ENCODE measurements at places on chromosomes 7 and 10.
A peak's percentile ranks its signal among the peaks of the same experiment; 100 is the strongest.

- DNase-seq = peak; percentile 61
Measured at GRCh38 chr7:157318015-157318706, 18.6 kb upstream of the DNAJB6 start.

DNA sequence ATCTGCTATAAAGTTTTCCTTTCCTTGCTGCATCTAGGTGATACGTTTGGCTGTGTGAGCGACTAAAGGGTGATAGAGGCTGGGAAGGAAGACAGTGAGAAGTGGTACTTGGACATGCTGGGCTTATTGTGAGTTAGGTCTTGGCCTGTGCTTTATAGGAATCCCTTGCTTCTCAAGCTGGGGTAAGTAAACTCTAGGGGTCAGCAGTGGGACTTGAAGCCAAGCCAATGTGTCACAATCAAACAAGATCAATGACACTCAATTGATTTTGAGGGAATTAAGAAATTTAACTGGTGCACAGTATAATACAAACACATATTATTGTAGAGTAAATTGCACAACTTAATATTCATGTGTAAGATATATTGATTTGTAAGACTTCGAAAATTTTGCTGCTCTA is 155.8 kb upstream of the AOAH start:
- DNase-seq = no peak

DNA sequence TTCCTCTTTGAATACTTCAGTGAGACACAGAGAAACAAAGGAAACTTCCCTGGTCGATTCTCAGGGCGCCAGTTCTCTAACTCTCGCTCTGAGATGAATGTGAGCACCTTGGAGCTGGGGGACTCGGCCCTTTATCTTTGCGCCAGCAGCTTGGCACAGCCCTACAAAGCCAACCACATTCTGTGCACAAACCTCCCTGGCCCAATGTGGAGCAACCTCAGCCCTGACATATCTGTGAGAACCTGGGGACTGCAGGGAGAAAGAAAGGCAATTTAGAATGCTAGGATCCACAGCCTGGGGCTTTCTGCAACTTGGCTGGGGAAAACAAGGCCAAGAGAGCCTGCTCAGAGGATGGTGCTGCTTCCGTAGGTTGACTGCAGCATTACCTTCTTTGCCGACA is 63.5 kb upstream of the PRSS58 start:
- DNase-seq = no peak

DNA sequence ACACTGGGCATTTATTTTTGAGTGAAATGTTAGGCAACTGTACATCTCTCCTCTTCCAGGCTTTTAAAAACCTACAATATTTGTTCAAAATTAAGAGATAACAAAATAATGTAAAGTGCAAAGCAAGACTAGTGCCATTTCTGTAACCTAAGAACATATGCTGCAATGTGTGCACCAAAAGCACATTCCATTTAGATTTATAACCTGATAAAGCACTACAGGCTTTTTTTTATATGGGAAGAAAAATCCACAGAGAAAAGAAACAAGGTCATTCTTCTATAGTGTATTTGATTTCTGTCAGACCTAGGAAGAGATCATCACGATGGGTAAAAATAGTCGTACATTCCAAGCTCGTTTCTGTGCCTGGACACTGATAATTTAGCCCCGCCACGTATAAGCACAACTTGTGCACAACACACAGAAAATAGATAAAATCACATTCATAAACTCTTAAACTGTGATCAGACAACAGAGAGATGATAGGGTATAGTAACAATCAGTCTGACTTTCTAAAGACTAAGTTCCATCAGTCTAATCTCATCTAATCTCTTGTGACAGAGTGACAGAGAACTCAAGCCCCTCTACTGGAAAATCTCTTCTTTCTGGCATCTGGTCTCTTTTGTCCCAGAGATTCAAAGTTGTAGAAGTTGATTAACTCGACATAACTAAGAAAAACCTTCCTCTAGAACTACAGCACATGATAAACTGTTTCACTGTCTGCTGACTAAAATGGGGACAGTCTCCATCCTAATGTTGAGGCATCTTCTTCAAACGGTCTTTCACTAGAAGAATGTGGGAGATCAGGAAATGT is 6.7 kb downstream of the LAMB1 start:
- no peak for DNase-seq

GRCh38 chr7:44107116-44107960 is 3.2 kb downstream of the AEBP1 start:
- DNase-seq = no peak

GRCh38 chr10:69179089-69179742 is 818 bp upstream of the SUPV3L1 start:
- peak; percentile 11 for DNase-seq

GRCh38 chr10:89337484-89337883 is 9.7 kb downstream of the IFIT3 start:
- peak; percentile 76 for DNase-seq

DNA sequence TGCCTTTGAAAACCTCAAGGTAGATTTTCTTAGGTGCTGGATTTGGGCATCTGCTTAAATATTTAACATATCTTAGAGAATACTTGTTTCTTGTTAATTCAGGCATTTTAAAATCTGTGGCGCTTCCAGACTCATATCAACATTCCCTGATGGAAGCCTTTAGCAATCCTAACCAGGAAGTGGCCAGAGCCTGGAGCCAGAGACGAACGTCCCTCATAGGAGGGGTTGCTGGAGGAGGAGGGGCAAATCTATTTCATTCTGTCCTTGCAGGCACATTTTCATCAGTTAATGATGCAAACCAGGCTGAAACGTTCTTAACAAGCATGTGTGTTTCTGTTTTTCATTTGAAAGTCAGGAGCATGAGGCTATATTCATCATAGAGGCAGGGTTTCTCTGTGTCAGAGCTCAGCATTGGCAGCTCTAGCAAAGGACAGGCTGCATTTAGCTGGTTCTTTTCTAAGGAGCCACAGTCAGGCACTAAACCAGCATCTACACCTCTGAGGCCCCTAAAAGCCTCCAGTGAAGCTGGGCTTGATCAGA is 17.8 kb upstream of the IFIT2 start:
- DNase-seq = no peak

DNA sequence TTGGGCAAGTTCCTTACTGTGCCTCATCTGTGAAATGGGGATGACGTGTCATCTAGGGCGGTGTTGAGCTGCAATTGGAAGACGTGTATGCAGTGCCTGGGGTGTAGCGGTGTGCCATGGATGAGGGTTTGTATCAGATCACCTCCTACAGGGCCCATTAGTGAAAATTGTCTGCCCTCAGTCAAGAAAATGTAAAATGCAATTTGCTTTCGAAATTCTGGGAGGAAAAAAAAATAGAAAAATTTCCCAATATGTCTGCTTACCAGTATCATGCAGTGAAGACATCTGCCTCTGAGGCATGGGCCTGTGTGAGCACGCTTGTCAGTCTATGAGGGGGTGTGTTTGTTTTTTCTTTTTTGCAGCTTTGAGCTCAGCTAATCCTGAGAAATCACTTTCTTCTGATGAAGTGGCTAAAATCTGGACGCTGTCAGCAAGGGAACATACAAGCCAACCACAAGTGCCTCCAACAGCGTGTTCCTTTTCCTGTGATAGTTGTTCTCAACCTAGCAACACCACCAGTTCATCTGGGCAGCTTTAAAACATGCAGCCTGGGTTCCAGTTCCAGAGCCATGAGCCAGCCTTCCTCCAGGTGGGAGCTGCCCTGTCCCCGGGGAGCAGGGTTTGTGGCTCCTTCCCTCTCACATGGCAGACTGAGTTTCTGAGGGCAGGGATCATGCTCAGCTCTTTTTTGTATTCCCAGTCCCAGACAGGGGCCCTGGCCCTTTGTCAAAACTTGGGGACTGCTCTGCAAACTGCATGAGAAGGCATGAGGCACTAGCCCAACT is 10.3 kb downstream of the FAM241B start:
- no peak for DNase-seq

- DNase-seq = no peak
Measured at GRCh38 chr10:133445268-133445732, 8.4 kb upstream of the SCART1 start.

DNA sequence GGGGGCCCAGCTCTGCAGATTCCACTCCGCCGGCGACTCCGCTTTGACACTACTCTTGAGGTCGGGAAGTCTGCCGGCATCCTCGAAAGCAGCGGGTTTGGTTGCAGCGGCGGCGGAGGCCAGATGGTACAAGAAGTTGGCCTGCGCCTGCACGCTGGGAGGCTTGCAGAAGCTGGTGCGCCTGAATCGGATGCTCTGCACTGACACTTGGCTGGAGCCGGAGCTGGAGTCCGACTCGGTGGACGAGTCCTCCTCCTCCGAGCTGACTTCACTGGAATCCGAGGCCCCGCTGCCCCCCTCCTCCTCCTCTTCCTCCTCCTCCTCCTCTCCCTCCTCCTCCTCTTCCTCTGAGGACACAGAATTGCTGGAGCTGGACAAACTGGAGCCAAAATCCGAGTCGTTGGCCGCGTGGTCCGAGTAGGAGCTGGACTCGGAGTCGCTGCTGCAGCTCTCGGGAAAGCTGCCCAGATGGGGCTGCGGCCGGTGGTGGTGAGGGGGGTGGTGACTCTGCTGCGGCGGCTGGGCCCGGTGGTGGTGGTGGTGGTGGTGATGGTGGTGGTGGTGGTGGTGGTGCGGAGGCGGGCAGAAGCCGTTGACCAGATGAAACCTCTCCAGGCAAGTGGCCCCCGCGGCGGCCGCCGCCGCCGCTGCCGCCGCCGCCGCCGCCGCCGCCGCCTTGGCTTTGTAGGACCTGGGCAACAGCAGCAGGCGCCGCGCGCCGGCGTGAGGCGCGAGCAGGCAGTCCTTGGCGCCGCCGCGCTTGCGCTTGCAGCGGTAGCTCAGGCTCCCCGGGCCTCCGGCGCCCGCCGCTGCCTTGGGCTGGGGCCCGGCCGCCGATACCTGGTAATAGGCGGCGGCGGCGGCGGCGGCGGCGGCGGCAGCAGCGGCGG is 9.0 kb downstream of the SKIDA1 start:
- DNase-seq = peak; percentile 58

DNA sequence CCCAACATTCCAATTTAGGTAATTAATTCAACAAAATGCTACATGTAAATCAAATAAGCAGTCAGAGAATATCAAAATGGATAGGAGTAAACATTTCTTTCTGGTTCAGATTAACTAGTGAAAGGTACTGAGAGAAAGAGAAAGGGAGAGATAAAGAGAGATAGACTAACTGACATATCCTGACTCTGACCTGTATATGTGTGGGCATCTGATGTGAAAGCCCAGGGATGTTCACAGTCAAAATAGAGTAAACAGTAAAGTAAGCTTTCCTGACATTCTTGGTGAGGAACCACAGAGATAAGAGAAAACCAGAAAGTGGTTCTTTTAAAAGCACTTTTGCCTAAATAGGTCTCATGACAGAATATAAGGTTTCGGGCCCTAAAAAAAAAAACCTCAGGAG is 37.5 kb upstream of the ANK3 start:
- DNase-seq = no peak

- no peak for DNase-seq
Measured at GRCh38 chr10:12543589-12543988, 194.2 kb downstream of the CAMK1D start.

- DNase-seq = no peak
Measured at GRCh38 chr7:40765639-40766038, 630.8 kb downstream of the SUGCT start.

GRCh38 chr10:74637685-74638084 is 188.7 kb upstream of the KAT6B start:
- no peak for DNase-seq

- DNase-seq = peak; percentile 89
Measured at GRCh38 chr10:46268076-46268881, 18.5 kb upstream of the ANTXRL start.

DNA sequence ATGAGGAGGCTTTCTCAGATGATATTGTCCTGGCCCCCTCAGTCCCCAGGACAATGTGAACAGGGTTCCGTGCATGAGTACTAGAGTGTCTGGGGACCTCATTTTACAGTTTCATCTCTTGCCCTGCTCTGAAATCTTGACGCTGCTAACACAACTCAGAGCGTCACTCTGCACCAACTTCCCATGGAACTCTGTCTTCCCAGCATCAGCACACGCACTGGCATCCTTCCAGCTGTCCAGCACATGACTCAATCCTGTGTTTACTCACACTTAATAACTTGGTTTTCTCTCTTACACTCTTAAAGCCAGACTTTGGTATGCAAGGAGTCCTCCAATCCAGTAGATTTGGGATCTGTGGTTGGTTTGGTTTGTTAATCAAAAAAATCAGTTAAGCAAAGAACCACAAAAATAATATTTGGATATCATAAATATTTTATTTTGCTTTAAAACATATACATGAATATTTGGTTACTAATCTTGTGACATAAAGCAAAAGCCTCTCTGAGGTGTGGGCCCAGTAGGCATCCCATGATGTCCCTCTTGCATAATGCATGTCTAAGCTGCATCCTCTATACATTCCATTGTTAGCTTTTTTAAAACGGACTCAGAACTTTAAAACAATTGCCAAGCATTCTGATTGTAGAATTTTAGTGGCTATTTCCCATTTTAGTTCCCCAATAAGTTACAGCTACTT is 131.0 kb downstream of the CXCL12 start:
- no peak for DNase-seq

- DNase-seq = no peak
Measured at GRCh38 chr10:106183041-106183440, 981.5 kb downstream of the SORCS1 start.
